Frontal cortex (tissue), 4 donors: ENCODE measurements at places on chromosomes 2 and 18.

DNA sequence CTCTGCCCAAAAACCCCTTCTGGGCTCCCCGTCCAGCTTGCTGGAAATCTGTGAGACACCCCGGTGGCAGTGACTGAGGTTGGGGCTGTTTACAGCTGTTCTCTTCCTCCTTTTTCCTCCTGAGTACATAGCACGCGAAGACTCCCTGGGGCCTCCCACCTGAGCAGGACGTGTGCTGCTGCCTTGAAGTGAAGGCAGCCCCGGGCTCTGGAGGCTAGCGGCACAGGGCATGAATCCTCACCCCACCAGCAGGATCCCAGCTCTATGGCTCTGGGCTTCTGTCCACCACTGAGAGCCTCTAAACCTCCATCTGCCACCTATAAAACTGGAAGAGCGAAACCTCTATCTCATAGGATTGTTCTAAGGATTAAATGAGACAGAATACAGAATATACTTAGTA is 182.5 kb downstream of the TMEM163 start:
- no peak for DNase-seq

DNA sequence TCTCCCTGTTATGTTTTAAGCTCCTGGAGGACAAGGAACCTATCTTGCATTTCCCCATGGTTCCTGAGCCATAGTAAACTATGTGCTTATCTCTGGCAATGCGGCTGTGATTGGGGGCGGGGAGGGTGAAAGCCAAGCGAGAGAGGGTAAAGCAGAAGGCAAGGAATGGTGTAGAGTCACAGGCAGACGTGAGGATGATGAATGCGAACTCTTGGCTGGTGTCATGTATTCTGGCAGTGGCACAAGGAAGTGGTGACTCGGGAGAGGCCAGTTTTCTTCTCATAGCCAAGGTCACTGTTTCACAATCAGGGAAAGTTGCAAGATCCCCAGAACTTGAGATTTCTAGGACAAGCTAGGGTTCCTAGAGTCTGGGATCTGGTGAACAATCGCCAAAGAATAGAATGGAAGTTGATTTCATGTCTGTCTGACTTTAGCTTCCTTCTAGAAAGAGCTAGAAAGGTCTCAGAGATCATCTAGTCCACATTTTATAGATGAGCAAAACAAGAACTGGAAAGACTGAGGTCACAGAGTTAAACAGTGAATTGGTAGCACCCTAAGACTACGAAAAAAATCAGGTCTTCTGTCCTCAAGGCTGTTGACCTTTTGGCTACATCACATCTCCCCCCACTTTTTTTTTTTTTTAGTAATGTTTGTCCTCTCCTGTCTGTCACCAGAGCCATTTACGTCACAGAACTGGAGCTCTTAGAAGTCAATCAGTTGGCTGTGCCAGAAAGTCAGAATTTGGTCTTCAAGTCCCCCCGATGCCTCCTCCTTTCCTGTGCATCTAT is 137.0 kb downstream of the BCL11A start:
- DNase-seq = no peak

GRCh38 chr2:217262911-217263310 is 403.0 kb upstream of the TNP1 start:
- DNase-seq = no peak

DNA sequence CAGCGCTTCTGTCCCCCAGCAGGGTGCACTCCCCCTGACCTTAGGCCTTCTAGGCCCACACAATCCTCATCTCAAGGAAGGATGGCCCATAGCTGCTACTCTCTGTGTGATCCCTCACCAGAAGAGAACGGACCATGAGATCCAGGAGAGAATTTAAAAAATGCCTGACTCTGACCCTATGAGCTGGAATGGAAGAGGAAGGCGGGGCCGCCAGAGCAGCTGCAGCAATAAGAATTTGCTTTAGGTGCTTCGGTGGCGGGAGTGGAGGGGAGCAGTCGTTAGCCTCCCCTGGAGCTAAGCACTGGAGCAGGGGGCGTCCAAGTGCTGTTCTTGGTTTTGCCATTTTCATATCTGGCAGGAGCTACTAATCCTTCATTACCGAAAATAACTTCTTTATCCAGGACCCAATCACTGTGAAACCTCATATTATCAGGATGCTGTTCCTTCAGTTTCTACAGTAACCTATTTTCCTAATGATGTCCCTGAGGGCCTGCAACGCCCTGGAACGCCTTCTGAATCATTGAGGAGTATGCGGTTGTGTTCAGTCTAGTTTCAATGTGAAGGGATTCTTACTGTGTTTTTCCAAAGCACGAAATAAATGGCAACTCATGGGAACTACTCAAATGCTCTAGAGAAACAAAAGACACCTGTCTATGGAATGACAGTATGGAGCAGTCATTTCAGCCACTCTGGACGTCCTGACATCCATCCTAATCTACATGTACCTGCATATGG is 105.1 kb upstream of the SIX2 start:
- no peak for DNase-seq
